Kidney capillary endothelial cell (primary cell): ENCODE measurements at places on chromosomes 13 and 19.

- no peak for DNase-seq
These were observed 2.2 kb upstream of the MYADM start for GRCh38 chr19:53865523-53865917.

- DNase-seq: no peak
These were observed 12.1 kb downstream of the MIR17HG start for GRCh38 chr13:91359631-91360030.

DNA sequence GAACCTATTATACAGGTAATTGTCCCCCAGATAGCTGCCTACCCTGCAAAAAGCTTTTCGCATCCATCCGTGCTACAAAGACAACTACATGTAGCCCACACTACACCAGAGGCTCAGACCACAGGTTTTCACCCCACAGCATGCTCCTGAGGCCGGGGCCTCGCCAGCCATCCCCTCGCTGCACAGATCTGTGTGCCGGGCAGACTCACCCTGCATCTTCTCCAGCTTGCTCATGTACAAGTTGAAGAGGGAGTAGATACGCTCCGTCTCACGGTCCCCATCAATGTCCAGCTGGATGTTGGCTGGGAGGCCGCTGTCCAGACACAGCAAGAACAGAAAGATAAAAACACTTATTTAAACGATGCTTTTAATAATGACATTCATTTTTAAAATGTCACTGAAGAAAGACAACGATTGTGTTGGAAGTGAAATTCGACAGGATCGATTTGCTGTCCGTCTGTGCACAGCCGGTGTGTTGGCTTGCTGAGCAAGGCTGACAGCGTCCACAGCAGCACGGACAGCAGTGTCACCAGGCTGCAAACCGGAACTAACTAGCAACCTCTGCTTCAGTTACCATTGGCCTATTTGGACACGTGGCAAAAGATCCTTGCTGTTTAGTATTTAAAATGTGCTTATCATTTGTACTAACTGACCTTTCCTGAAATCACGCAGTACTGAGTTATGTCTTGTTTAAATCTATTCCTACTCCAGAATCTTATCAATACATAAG is 18.6 kb upstream of the C13orf46 start:
- no peak for DNase-seq

DNA sequence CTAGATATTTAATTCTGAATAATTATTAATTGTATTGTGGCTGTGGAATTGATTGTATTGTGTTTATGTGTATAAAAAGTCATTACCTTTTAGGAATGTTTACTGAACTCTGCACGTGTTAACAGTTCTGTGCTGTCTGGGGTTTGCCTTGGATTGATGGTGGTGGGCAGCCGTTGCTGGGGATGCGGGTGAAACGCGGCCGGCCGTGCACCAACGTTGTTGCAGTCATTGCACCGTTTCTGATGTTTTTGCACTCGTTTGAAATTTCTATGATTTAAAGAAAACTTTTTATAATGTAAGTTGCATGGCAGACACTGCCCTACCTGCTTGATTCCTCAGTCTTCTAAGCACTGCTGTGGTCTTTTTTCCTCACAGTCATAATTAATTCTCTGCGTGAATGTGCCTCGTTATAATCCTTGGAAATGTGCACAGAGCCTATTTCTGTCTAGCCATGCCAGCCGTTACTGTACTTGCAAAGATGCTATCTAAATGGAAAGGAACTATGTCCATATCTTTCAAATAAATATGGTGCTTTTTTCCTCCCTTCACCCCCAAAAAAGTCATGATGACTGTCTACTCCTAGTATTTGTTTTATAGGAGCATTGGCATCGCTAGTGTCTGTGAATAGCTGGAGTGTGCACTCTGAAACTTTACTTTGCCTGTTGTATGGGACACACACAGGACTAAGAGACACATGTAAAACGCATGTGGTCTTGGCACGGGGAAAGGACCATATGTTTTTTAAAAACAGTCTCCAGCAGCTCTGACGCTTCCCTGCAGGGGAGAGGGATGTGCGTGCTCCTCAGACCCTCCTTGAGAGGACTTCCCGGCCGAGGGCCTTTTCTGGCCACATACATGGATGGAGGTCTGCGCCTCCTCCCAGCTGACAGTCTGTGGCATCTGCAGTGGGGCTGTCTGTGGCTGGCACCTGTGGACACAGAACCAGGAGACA is 40.7 kb upstream of the MCF2L start:
- DNase-seq: no peak

- no peak for DNase-seq
These were observed 16.1 kb downstream of the MKNK2 start for GRCh38 chr19:2034729-2035589.

DNA sequence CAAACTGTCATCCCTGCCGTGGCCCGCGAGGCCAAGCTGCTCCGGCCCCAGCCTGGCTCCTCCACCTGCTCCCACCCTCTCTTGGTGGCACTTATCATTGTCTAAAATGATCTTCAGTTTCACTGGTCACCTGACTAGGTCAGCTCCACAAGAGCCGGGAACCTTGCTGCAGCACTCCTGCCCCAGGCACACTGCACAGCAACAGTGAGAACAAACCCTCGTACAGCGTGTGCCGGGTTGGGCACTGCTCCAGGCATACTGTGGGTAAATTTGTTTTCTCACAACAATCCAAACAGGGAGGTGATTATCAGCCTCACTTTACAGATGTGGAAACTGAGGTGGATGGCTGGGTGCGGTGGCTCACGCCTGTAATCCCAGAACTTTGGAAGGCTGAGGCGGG is 8.9 kb downstream of the DEDD2 start:
- DNase-seq: no peak

DNA sequence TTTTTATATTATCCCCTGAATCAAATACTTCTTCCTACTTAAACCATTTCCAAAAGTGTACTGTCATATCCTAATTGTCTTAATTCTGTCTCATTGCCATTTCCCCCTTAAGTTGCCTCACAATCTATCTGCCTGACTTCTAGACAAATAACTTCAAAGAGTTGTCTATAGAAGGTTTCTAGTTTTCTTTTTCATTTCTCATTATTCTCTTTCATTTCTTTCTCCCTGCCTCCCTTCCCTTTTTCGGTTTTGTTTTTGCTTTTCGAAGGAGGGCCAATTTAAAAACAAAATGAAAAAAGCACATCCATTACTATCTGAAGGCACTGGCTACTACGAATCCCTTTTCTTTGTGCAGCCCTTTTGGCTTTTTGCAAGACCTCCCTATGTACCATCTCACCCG is 367.2 kb downstream of the DNAJC15 start:
- DNase-seq: no peak

DNA sequence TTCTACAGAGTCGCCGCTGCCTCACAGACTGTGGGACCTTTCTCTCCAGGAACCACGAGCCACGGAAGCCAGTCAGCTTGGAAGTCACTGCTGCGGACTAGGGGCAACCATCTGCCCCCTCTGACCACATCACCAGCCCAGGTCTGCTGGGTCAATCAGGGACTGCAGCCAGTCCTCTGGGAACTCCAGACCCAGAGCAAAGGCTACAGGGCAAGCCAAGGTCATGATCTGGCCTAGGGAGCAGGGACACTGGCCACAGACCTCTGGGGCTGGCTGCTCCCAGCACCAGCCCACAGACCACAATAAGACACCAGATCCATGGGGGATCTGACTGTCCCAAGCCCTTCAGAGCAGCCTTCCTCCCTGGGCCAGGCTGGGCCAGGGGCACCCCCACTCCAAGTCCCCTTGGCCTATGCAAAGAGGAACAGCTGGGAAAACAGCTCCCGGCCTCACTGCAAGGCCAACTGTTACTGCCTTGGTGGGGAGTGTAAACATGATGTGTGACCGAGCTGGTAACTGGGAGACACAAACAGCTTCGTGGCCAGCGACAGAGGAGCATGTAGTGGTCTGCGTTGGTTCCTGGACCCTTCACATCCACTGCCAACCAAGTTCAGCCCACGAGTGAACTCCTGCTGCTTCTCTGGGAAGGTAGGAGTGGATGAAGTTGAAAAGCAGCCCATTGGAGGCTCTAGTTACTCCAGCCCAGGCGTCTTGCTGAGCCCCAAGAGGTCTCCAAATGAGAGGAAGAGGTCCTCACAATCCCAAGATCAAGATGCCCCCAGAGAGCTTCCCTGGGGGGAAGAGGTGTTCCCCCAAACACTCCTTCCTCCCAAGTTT is 1.5 kb downstream of the AKT2 start:
- DNase-seq: no peak

GRCh38 chr19:39937094-39937720 is 2.8 kb upstream of the FCGBP start:
- no peak for DNase-seq

GRCh38 chr19:8811315-8812172 is 20.6 kb downstream of the ZNF558 start:
- DNase-seq: no peak
